ENCODE measurements at places on chromosomes 5 and 9. TPM values are rescaled to one million over a fixed set of nuclear protein-coding genes. Genes with fewer than 3 reads are reported as not detected.

- DNase-seq, result no peak
Measured at GRCh38 chr9:16870596-16871335, at the start of gene BNC2. Gene BNC2 (minus strand): TSS chr9:16870670. CDS start chr9:16870648, 22 bp downstream.

- no peak for DNase-seq
Measured at GRCh38 chr9:87263291-87263690, 234.4 kb upstream of the DAPK1 start.

- no peak for DNase-seq
Measured at GRCh38 chr9:113788616-113789330, 87.3 kb upstream of the ZNF618 start.

SH3TC2 gene
- polyA plus RNA-seq, result 1.5 TPM

SPAAR gene
- 0.23 TPM for polyA plus RNA-seq

SMIM33 gene
- polyA plus RNA-seq, result not detected

TLE1 gene
- 8.8 TPM for polyA plus RNA-seq

MCC gene
- polyA plus RNA-seq, result 2.3 TPM
